Stimulated activated CD8-positive, alpha-beta memory T cell treated with anti-CD3 and anti-CD28 coated beads, Interleukin-7, amount 100 ng/mL, for 1 hour (primary cell): ENCODE measurements at places on chromosomes 12 and 14.

DNA sequence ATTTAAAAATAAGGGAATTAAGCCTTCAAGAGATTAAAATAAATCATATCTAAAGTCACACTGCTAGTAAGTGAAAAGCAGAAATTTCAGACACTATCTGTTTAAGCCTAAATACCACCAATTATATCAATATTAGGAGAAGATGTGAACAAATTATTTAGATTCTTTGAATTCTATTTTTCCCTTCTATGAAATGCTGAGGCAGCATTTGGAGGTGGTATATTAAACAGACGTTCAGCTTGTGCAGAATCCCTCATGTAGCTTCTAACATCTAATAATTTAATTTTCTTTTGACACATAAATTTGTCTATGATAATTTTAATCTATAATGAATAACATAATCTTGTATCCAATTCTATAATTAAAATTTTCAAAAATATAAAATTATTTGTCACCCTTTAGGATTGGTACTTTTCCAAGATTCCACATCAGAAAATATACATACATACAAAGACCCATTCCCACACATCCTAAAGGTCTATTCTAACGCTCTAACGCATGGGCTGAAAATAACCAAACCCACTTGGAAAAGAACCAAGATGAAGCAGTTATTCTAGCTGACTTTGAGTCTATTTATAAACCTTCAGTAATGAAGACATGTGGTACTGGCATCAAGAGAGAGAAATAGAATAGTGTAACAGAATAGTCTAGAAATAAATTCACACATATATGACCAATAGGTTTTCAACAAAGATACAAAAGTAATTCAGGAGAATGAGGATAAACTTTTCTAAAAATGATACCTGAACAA, 751.8 kb downstream of the GALC start:
- DNase-seq = no peak

DNA sequence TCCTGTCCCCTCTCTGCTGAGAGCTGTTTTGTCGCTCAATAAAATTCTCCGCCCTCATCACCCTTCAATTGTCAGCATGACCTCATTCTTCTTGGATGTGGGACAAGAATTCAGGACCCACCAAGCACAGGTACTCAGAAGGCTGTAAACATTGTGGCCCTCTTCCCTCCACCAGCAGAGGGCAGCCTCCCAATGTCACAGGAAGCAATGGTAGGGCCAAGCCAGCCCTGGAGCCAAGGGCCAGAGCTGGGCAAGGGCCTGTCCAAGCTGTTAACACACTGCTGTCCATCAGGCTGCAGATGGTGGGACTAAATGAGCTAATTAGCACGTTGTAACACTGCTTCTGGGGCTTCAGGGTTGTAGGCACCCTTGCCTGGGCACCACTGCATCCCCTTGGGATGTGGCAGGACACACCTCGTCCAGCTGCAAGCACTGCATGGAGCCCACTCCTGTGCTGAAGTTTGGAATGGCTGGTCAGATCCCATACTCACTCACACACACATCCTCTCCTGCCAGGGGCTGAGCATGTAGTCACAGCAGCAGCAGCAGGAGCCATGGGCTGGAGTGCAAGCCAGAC, 62.7 kb upstream of the HECTD1 start:
- no peak for DNase-seq

DNA sequence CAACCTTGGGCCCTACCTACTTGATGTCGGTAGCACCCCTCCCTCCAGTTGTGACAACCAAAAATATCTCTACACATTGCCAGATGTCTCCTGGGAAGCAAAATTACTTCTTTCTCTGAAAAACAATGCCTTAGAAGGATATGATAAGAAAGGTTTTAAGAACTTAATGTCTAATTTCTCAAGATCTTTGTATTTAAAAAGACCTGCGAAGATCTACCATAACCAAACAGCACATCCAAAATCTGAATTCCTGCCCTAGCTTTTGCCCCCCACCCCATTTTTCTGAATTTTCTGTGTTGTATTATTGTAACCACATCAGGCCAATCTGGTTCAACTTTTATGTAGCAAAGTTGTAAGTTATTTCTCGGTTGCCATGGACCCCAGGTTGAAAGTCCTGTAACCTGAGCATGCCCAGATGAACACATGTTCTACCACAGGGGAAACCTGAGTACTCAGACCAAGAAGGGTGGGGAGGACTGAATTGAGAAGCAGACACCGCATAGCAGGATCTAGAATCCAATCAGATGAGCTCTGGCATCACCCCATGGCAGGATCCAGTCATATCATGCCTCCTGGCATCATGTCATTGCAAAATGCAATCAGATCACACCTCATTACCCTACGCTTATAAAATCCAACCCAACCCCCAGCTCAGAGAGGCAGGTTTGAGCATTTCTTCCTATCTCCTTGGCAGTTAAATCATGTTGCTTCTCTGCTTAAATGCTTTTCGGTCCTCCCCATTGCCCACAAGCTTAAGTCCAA, 8.7 kb downstream of the TMEM253 start:
- no peak for DNase-seq

- no peak for DNase-seq
Observed at GRCh38 chr14:23776296-23776695, 140.1 kb downstream of the DHRS2 start.
